Kidney tubule cell (primary cell): ENCODE measurements at places on chromosomes 12 and 14.
A peak's percentile ranks its signal among the peaks of the same experiment; 100 is the strongest.

- DNase-seq = no peak
These were observed 277.7 kb downstream of the TMTC2 start for GRCh38 chr12:82964446-82964845.

GRCh38 chr12:52521568-52522266, 1.5 kb upstream of the KRT5 start:
- DNase-seq = no peak

GRCh38 chr12:32025906-32026305, 66.7 kb downstream of the RESF1 start:
- no peak for DNase-seq

DNA sequence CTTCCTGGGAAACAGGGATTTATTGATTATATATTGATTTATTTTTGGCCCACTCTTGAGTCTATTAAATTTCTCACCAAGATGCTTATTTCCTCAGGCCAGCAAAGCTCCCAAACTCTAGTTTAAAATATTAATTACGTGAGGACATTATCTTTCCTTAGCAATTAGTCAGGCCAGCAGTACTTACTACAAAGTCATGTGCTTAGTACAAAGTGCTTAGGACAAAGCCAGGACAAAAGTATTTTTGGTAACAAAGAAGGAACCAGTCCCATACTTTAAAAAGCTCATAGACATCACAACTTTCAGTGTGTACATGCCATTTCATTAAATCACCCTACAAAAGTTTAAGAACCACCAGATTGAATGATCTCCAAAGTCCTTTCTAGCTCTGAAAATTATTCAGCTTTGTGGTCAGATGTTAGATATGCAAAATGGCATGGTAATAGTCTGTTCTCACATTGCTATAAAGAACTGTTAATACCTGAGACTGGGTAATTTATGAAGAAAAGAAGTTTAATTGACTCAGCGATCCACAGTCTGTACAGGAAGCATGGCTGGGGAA, 94.7 kb upstream of the PWP1 start:
- DNase-seq = no peak

- DNase-seq = peak; percentile 79
These were observed 76.0 kb upstream of the ACTN1 start for GRCh38 chr14:69055125-69055524.

GRCh38 chr12:59164991-59165718, 244.9 kb upstream of the LRIG3 start:
- DNase-seq = peak; percentile 45

DNA sequence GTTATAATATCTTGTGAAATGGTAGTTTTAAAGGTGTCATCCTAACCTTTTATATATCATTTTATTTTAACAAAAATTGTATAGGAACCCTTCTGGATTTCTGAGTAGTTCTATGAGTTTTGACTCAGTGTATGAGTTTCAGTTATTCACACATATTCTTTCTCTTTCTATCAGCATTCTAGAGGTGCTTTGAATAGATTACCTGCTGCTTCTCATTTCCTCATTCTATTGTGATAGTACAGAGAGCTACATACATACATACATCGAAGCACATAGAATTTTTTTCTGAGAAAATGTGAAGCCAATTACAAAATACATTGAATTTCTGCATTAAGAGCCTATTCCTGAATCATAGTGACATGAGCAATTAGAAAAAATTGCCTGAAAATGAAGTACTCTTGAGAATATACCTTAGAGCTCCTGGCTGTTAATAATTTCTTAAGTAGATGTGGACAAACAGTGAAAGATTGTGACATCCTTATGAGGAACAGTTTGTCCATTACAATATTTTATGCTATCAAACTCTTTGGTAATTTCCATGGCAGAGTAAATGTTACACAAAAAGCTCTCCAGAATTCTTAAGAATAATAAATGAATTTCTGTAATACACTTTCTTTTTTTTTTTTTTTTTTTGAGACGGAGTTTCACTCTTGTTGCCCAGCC, 556.6 kb downstream of the TRHDE start:
- DNase-seq = no peak

GRCh38 chr12:48424644-48425043, 47.7 kb upstream of the ANP32D start:
- no peak for DNase-seq

DNA sequence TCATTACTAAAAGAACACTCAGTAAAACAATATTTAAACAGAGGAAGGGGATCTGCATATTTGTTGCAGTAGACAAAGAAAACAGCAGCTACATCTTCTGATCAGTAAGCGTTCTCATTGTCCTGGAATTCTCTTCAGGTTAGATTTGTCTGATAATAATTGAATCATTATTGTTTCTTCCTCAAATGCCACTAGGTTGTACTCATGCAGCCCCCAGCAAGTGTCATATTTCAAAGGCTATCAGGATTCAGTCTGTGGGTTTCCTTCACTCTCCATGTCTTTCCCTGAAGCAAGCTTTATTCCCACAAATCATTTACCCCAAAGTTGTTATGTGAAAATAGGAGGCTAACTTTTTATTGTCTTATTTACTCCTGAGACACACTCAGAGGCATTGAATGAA, 14.7 kb downstream of the PIK3C2G start:
- DNase-seq = peak; percentile 91

DNA sequence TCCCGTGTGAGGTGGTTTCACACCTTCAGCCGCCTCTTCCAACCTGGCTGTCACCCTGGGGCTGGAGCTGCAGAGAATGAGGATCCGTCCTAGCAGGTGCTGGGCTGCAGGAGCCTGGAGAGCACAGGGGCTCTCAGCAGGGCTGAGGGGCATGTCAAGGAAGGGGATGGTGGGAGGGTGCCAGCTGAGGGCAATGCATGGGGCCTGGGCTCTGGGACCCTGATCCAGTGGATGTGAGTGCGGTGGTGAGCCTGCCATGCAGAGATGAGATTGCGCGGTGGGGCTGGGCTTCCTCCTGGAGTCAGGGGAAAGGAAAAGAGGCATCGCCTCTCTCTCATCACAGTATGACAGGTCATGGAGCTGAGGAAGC, 31.5 kb downstream of the ANAPC7 start:
- no peak for DNase-seq

- DNase-seq = no peak
These were observed 48.9 kb downstream of the SDR9C7 start for GRCh38 chr12:56885316-56885715.
